Activated CD4-positive, alpha-beta T cell treated with anti-CD3 and anti-CD28 coated beads, Interleukin-2, amount 10 ng/mL, durations not matched to agents 24 days and 14 days (primary cell): ENCODE measurements at places on chromosomes 7 and 10. TPM values are rescaled to one million over a fixed set of nuclear protein-coding genes. Genes with fewer than 3 reads are reported as not detected.

The FAS gene
- total RNA-seq, result 29.9 and 31.1 TPM in 2 replicates

GRCh38 chr7:145543242-145543641, 573.4 kb upstream of the CNTNAP2 start:
- H3K36me3 ChIP-seq, result no peaks in the 10 kb centered on the region
- H3K4me1 ChIP-seq, result no peaks in the 10 kb centered on the region
- no peak for DNase-seq
- H3K4me3 ChIP-seq, result no peak overlapping the region

The HSPA12A gene
- total RNA-seq, result 0.05 TPM in 1 of 2 replicates, not detected in the other

- H3K36me3 ChIP-seq, result no peaks in the 10 kb centered on the region
- H3K27ac ChIP-seq, result no peak overlapping the region
- no peak for DNase-seq
- no peaks in the 10 kb centered on the region for H3K27me3 ChIP-seq
These were observed 57.0 kb downstream of the LRRN3 start for GRCh38 chr7:111147708-111148533.

GRCh38 chr7:45712872-45713668, 138.9 kb downstream of the ADCY1 start:
- no peaks in the 10 kb centered on the region for H3K27me3 ChIP-seq
- no peaks in the 10 kb centered on the region for H3K4me1 ChIP-seq

DNA sequence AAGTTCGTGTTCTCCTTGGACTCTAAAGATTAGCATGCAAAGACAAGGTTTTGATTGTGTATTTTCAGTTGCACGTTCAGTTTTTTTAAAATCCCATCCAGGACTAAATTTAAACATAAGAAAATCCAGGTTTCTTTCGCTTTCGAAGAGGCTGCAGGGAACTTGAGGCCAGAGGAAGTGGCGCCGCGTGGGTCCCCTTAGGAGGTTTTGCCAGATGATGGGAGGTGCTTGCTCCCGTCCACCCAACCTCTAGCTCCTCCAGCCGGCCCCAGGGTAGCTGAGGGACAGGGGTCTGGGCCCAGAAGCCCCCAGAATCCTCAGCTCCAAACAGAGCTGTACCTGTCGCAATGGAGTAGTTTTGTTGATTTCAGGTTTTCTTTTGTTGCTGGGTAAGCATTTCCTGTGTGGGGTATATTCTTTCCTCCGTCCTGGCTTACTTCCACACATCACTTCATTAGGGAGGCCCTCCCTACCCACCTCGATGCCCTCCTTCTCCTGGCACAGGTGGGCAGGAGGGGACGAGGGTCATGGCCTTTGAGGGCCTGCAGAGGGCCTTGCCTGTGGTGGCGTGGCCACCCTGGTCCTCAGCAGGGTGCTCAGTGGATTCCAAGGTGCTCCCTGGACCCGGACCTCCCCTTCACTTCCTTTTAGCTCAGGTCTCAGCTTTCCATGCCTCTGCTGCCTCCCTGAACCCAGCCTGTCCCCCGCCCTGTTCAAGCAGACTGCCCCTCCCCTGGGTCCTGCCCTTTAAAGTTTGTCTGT, 32.6 kb downstream of the LHPP start:
- DNase-seq, result peak; percentile 68
- peak overlapping the region; percentile 84 for H3K27ac ChIP-seq
- peaks cover 12% of the 10 kb centered on the region for H3K4me1 ChIP-seq
- H3K36me3 ChIP-seq, result no peaks in the 10 kb centered on the region
- H3K27me3 ChIP-seq, result no peaks in the 10 kb centered on the region

DNA sequence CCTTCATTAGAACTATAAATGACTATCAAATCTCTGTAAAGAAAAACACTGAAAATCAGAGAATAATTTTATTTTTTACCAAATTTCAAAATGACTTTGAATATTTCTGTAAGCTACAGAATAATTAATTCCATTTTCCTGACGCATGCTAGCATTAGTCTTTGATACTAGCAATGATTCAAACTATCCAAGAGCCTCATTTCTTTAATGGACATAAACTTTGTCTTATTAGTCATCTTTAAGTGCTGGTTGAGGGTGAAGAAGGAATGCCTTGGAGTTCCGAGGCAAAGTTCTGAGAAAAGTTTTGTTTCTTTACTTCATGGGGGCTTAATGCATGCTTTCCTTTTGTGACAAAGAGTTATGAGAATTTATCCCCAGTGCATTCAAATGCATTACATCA, 137.3 kb downstream of the AGMO start:
- H3K36me3 ChIP-seq, result no peaks in the 10 kb centered on the region
- no peak overlapping the region for H3K4me3 ChIP-seq
- no peak overlapping the region for H3K27ac ChIP-seq

The ENO4 gene
- not detected in 2 replicates for total RNA-seq

DNA sequence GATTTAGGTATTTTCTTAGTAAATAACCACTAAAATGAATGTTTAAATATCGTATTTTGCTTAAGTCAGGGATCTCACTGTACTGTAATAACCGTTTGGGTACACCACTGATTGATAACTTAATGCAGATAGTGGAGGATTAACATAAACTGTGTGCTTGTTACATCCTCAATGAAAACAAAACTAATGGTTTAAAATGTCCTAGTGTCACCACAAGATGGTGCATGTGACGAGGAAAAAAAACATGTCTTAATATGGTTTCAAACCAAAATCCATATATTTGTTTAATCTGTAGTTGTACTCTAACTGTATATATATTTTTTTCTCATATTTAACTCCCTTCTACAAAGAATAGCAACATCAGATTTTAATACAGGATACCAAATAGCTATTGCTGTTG, 19.2 kb downstream of the ARMC10 start:
- no peaks in the 10 kb centered on the region for H3K27me3 ChIP-seq
- no peaks in the 10 kb centered on the region for H3K4me1 ChIP-seq
- no peak overlapping the region for H3K27ac ChIP-seq
- peaks cover 49% of the 10 kb centered on the region for H3K36me3 ChIP-seq
- H3K4me3 ChIP-seq, result no peak overlapping the region

GRCh38 chr7:50359995-50360925, 55.7 kb downstream of the IKZF1 start:
- H3K36me3 ChIP-seq, result peaks cover 87% of the 10 kb centered on the region
- H3K4me3 ChIP-seq, result peak overlapping the region; percentile 81
- H3K27ac ChIP-seq, result peak overlapping the region; percentile 99
- H3K27me3 ChIP-seq, result no peaks in the 10 kb centered on the region
- peak; percentile 94 for DNase-seq
